Stimulated activated CD8-positive, alpha-beta memory T cell treated with anti-CD3 and anti-CD28 coated beads, Interleukin-7, amount 100 ng/mL, for 1 hour (primary cell): ENCODE measurements at places on chromosomes 3 and 15.

- DNase-seq: no peak
Observed at GRCh38 chr15:48032911-48033310, 87.9 kb upstream of the SLC24A5 start.

GRCh38 chr15:58344213-58345070 is 87.3 kb upstream of the LIPC start:
- DNase-seq: no peak

DNA sequence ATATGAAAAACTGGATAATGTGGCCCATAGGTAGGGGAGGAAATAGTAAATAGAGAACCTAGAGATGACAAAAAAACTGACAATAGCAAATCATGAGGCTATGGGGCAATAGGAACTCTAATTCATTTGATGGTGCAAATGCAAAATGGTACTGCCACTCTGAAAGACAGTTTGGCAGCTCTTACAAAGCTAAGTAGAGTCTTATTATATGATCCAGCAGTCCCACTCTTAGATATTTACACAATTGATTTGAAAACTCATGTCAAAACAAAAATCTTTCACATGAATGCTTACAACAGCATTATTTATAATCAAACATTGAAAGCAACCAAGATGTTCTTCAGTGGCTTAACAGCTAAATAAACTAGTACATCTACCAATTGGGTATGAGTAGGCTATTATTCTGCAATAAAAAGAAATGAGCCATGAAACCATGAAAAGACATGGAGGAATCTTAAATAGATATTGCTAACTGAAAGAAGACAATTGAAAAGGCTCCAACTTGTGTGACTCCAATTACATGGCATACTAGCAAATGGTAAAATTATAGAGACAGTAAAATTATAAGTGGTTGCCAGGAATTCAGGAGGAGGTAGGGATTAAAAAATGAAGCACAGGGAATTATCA is 321.8 kb upstream of the STAC start:
- DNase-seq: no peak

DNA sequence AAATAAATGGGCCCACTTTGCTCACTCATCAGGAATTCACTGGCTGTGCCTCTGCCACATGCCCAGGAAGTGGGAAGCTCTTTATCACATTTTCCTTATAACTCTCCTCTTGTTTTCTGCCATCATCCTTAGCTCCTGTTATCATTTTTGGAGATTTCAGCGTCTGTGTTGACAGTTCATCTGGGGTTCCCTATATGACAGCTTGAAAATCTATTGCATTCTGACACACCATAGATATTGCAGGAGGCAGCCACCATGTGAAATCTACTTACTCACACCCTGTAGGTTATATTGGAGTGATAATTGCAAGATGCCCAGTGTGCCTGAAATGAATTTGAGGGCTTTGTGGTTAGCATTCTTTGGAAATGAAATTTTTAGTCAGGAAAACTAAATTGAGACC is 132.9 kb downstream of the RYR3 start:
- DNase-seq: no peak

DNA sequence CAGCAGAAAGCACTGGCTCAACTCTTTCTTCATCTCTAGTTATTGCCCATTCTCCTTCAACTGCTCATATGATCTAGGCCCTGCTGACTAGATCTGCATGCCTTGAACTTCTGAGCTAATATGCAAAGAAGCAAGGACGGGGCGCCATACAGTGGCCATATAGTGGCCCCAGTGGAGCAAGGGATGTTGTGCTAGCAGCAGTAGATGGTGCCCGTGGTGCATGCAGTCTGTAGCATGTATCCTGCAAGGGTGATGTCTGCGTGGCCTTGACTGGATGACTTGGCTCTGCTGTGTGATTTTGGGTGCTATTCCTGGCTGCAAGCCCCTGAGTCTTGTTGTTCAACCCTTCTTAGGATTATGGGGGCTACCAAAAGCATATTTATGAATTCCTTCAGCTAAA is 12.2 kb upstream of the NMD3 start:
- DNase-seq: no peak

DNA sequence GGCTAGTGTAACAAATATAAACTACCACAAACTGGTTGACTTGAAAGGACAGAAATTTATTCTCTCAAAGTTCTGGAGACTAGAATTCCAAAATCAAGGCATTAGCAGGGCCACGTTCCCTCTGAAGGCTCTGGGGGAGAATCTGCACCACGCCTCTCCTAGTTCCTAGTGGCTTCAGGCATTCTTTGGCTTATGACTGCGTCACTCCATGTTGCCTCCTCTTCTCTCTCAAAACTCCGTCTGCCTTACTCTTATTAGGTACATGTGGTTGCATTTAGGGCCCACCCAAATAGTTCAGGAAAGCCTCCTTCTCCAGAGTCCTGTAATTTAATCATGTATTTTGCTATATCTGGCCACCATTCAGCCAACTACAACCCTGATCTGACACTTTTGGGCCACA is 174.8 kb downstream of the PEX5L start:
- DNase-seq: no peak
